Memory B cell (primary cell): ENCODE measurements at places on chromosomes 3 and 15.

DNA sequence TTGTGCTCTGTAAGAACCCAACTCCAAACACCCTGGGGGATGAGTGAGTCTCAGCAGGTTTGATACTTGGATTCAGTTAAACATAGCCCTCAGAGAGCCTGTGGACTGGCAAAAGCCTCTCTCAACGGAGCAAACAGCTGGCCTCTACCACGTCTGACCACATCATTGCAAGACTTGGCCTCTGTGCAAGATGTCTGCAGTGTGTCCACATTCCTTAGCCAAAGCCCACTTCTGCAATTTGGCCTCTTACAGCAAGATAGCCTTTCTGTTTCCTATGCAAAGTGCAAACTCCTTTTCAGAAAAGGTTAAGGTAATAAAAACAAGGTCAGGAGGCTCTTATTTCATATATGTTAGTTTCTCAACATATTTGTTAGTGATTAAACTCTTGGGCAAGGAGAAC is 27.9 kb downstream of the FBN1 start:
- no peak for DNase-seq

DNA sequence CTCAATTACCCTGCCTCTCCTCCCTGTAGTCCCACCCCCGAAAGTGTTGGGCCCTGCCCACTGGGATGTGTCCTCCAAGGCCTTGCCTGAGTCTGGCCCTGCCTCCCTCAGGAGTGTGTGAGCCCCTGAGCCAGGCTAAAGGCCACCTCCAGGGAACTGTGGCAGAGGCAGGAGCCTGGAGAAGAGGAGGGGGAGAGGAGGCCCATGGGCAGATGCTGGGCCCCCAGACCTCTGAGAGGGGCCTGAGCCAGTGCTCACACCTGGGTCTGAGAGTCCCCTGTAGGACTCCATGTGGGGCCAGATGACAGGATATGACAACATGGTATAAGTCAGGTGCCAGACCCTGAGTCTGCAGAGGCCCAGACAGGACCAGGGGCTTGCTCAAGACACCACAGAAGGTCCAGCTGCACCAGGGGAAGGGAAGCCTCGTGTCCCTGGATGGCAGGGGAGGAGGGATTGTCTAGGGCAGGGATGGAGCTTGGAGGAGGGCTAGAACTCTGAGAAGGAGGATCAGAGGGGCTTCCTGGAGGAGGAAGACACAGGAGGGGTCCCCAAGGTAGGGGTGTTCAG is 217.9 kb downstream of the TBC1D2B start:
- DNase-seq, result no peak

GRCh38 chr3:119220970-119221667 is 19.6 kb downstream of the B4GALT4 start:
- DNase-seq, result no peak

- DNase-seq, result no peak
These were observed 110.0 kb downstream of the ARNT2 start for GRCh38 chr15:80514071-80514780.

GRCh38 chr3:11847607-11848006 is 922 bp upstream of the TAMM41 start:
- no peak for DNase-seq

- no peak for DNase-seq
These were observed 775.9 kb downstream of the AGBL1 start for GRCh38 chr15:86855307-86856291.

GRCh38 chr15:42275780-42276391 is 2.7 kb upstream of the TMEM87A start:
- DNase-seq, result no peak
